ENCODE measurements at places on chromosomes 1 and 21.

DNA sequence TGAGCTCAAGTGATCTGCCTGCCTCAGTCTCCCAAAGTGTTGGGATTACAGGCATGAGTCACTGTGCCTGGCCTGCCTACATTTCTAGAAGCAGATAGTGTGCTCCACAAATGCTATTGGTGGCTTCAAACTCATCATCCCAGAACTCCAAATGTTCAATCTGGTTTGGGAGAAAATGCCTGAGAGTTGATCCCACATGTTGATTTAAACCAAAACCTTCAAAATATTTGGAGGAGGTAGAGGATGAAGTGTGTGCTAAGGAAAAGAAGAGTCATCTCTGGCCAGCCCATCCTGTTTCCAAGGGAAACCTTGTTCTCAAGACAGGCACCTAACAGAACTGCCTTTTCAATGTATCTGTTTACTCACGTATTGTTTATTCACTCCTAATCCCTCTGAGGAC, 55.4 kb upstream of the GRHL3 start:
- DNase-seq: no peak

DNA sequence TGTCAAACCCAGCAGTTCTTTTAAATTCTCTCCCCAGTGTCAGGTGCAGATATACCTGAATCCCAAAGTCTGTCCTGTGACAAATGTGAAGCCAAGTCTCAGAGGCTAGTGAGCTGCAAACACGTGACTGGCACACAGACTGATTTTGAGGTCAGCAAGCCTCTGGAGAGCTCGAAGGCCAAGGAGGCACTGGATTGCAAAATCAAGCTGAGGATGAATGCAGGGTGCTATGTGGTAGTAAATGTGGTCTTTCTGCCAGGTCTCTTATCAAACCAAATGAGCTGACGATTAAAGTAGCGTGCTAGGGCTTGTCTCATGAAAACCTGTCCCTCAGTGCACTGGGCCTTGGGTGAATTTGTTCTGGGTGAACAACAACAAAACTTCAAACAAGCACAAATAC, 20.6 kb downstream of the GPR3 start:
- no peak for DNase-seq

DNA sequence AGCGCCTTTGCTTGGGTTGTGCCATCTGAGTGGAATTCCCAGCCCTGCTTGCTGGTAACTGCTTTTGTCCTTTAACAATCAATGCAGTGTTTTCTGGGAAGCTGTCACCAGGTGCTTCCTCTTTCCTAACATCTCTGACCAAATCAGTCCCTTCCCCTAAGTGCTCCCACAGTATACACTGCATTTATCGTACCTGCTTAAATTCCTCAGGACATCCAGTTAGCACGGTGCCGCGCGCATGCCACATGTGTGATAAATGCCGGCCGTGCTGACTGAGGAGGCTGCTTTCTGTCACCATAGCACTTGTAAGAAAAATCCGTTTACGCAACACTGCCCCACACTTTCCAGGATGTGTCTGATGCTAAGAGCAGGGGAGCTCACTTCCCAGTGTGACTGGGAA, 115.4 kb downstream of the BCAR3 start:
- no peak for DNase-seq

DNA sequence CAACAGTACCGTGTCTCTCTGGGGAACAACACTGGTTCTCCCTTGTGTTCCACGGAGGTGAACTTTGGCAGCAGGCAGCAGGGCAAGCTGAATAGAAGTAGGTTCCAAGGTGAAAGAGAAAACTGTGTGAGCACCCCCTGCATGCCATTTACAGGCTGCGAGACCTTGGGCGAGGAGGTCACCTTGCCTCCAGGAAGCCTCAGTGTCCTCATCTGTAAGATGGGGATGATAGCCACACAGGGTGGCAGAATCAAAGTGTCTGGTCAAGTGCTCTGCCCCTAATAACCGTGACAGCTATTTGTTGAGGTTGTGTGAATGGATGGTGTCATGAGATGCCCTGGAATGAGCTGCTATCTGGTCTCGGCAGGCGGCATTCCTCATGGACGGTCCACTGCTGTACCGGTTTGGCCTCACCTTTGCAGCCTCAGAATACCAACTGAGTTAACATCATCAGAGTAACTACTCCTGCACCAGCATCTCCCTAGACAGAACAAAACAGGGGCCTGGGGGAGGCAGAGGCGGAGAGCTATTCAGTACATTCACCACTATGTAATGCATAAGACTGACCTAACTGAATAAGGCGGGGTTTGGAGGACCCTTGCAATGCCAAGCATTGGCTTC, 7.4 kb upstream of the KLHDC7A start:
- no peak for DNase-seq

DNA sequence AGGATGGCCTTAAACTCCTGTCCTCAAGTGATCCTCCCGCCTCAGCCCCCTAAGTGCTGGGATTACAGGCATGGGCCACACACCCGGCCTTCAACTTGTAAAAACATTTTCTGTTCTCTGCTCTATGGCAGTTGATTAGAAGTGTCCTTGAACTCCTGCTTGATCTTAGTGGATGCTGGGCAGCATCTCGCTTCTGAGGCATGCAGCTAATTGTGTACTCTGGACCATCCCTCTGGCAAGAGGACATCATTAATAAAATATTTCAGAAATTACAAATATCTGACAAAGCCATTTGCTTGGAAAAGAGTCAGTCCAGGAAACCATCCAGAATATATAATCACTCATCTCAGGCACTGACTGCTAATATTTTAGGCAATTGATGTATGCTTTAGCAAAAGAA, 8.1 kb downstream of the NGF start:
- DNase-seq: no peak

DNA sequence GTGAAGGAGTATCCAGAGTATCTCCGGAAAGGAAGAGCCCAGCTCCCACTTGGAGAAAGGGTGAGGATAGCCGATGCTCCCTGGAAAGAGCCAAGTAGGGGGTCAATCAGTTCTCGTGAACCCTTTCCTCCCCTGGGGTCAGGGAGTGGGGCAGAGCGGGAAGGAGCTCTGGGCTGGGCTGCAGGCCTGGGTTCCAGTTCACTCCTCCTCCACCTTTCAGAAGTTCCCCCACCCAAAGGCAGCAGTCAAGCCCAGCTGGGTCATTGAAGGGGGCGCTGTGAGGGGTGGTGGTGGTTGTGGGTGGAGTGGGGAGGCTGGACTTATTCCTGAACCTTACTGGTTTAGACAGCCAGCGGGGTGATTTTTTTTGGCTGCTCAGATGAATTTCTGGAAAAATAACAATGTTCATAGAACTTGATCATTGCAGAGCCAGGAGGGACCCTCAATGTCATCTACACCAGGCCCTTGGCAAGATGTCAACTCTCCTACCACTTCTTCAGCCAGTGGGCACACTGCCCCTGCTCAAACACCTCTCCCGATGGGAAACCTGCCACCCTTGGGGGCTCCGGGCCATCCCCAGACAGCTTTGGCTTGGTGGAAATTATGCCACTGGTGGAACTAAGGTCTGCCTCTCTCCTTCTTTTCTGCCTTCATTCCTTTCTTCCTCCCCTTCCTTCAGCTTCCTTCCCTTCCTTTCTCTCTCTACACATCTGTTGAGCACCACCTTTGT, 235.8 kb downstream of the TRABD2B start:
- DNase-seq: no peak

DNA sequence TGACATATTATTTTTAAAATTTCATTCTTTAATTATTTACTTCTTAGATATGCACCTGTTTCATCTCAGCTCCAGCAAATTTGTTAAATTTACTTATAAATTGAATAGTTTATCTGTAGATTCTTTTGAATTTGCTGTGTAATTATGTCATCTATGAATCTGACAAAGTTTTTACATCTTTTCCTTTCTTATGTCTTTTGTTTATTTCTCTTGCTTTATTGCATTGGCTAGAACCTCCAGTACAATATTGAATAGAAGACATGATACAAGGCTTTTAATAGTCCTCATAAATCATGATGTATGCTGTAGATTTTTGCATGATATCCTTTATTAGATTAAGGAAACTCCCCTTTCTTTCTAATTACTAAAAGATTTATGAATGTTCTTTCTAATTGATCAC, 20.8 kb downstream of the CR1 start:
- DNase-seq: no peak

DNA sequence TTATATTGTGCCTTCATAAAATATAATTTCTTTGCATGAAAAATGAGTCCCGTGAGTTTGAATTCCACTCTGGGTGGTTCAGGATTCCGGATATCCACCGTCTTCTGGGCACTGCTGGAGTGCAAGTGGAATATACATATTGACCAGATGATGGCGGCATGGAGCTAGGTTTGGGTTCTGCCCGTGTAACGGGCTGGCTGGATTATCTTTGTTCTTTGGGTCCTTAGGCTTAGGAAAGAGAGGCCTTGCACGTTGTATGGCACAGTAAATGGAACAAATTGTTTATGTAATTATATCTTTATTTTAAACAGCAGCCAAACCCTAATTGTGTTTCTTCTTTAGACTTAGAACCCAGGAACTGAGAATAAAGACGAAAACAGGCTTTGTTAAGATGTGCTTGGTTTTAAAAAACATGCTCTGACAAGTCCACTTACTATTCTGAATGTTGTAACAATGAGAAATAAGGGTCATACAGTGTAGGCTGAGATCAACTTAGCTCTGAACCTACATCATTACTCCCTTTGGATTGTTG, 13.5 kb upstream of the ACBD6 start:
- peak; percentile 80 for DNase-seq

DNA sequence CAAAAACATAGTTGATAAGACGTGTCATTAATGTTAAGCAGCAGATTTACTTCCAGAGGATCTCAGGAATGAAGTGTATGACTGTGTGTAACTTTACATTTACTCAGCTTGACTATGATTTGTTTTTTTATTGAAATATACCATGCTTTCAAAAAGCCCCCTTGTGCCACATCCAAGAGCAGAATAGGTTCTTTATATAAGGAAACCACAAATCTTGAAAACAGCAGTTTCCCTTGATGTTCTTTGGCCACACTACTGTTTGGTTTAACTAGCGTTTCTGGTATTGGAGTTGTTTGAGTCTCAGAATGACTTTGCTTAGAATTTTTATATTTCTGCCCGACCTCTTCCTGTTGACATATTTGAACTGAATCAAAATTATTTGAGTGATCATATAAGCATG, 25.0 kb downstream of the LRRC8C start:
- no peak for DNase-seq

GRCh38 chr1:227729144-227729880, 5.8 kb downstream of the JMJD4 start:
- no peak for DNase-seq

DNA sequence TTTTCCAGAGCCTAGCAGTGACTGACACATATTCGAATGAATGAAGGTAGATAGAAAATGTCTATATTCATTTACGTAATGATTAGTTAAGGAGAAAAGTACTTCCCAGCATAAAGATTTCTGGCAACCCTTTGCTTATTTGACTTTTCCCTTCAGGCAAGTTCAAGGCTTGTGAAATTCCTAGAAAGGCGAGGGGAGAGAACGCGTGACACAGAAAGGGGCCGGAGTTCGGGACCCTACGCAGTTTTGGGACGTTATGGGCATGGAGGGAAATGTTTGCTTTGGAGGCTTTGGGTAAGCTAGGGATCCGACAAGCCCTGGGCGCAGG, 472 bp upstream of the USP25 start:
- no peak for DNase-seq
